Stimulated activated CD4-positive, alpha-beta T cell treated with anti-CD3 and anti-CD28 coated beads, Interleukin-12 subunit alpha, Interleukin-12 subunit beta, amount 100 ng/mL, for 24 hours (primary cell): ENCODE measurements at places on chromosomes 1 and 21.

GRCh38 chr1:63082766-63083165 lies 239.6 kb upstream of the FOXD3 start:
- no peak for DNase-seq

- no peak for DNase-seq
Measured at GRCh38 chr1:55043011-55043410, 3.7 kb downstream of the PCSK9 start.

- DNase-seq = no peak
Measured at GRCh38 chr1:179036844-179037465, 11.3 kb downstream of the FAM20B start.

DNA sequence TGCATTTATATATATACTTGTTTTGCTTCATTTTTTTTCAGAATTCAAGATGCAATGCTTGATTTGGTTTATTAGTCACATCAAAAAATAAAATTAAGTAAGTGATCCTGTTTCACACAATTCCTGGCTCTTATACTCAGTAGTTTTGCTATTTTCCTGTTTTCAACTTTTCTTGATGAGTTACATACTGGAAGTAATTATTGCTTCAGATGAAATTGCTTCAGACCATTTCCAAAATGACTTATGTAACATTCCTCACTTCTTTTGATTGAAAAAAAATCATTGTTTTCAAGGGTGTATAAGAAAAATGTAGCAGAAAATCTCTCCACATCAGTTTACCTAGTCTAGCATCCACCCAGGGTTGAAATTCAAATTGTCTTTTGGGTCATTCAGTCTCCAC lies 65.0 kb downstream of the RGS2 start:
- no peak for DNase-seq

DNA sequence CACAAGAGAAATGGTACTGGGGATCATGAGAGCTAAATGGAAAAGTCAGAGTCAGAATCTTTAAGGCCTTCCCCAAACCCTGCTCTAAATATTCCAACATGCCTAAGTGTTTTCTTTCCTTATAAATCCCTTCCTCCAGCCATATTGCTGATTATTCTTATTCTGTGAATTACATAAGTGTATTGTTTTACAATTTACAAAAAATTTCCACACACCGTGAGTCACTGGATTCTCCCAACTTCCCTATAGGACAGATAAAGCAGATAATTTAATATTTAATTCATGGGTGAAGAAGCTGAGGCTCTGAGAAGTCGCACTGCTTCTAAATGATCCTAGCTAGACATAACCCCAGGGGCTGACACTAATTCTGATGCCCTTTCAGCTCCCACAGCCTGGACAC lies 243.3 kb upstream of the JUN start:
- no peak for DNase-seq

DNA sequence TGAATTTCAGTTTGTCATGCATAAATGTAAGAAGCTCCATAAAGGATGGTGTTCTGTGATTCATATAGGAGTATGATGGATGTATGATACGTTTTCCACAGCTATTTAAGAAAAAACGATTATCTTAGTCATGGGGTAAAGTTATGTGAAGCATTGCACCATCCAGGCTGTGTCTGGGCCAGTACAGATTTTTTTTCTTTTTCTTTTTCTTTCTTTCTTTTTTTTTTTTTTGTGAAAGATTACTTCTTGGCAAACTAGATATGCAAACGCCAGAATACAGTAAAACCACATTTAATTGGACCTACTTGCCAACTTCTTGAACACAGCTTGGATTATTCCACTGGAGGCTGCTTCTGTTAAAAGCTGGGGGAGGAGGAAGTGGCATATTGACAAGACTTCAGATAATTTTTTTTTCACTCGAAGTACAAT lies 14.9 kb downstream of the ZBTB18 start:
- DNase-seq = no peak

- DNase-seq = no peak
Measured at GRCh38 chr1:212647004-212647403, 38.4 kb downstream of the ATF3 start.

- no peak for DNase-seq
Measured at GRCh38 chr1:97943354-97943753, 22.5 kb upstream of the DPYD start.

DNA sequence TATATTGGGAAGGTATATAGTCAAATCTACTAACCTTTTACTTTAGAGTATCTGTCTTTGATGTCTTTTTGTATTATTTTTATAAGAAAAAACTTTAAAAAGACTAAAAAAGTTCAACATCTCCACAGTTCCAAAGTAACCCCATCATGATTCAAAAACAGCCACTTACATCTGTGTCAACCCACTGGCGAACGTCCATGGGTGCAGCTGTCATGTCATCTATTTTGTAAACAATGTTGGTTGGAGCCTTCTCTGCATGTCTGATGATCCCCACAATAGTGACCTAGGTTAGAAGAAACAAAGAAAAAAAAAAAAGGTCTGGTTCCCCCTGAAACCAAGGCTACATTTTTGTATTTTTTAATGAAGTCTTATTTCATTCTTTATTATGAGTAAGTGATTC lies 28.0 kb upstream of the SMPDL3B start:
- no peak for DNase-seq

DNA sequence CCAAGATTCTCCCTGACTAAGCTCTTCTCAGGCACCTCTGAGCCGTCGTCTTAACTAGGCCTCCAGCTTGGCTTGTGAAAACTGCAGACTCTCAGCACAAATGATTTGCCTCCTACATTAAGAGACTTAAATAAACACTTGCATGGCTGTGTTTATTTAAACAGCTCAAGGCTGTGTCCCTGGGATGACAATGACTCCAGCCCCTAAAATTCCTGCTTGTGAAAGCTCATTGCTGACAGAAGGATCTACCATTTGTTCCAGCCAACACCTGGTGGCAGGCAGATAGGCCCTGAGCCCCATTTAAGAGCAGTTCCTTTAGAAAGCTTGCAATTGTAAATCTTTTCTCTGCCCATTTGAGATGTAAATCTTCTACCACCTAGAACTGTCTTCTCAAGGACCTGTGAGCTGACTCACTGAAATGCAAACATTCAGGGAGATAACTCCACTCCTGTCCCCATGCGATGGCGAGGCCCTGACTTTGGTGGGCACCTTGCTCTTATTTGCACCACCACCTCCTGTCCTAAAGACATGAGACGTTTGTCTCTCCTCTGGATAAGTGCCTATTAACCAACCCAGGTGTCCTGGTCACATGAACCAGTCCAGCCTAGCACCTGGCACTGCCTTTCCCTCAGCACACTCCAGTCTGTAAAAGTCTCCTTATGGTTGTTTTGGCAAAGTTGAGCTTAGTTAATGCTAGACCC lies 15.1 kb upstream of the PCP4 start:
- no peak for DNase-seq

GRCh38 chr1:221800831-221801230 lies 58.9 kb upstream of the DUSP10 start:
- DNase-seq = no peak

DNA sequence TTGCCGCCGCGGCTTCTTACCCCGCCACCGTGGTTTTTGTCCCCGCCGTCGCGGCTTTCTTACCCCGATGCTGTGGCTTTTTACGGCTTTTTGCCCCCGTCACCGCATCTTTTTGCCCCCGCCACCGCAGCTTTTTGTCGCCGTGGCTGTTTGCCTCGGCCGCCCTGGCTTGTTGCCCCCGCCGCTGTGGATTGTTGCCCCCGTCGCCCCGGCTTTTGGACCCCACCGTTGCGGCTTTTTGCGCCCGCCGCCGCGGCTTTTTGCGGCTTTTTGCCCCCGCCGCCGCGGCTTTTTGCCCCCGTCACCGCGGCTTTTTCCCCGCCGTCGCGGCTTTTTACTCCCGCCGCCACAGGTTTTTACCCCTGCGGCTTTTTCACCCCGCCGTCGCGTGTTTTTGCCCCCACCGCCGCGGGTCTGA lies 3934.3 kb downstream of the SRGAP2C start:
- DNase-seq = no peak

- no peak for DNase-seq
Measured at GRCh38 chr1:178362747-178363146, 134.0 kb downstream of the CLEC20A start.

DNA sequence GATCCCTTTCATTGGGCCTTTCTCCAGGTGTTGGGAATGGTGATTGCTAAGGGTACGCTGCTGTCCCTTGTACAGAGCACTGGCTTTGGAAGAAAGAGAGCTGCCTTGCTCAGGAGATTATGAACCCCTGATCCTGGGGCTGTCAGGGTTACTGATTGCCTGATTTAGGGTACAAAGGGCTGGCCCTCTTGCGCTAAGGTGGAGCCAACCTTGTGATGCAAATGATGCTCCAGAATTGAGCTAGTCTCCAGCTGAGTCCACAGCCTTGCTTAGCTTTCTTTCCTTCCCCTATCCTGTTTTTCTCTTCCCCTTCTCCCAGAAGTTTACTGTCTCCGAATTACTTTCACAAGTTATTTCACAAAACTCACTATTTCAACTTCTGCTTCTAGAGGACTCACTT lies 334.7 kb downstream of the AMY1C start:
- DNase-seq = no peak

GRCh38 chr1:66444438-66445265 lies 89.3 kb upstream of the SGIP1 start:
- DNase-seq = no peak

GRCh38 chr1:1197551-1198422 lies 8.6 kb downstream of the TNFRSF18 start:
- DNase-seq = no peak

DNA sequence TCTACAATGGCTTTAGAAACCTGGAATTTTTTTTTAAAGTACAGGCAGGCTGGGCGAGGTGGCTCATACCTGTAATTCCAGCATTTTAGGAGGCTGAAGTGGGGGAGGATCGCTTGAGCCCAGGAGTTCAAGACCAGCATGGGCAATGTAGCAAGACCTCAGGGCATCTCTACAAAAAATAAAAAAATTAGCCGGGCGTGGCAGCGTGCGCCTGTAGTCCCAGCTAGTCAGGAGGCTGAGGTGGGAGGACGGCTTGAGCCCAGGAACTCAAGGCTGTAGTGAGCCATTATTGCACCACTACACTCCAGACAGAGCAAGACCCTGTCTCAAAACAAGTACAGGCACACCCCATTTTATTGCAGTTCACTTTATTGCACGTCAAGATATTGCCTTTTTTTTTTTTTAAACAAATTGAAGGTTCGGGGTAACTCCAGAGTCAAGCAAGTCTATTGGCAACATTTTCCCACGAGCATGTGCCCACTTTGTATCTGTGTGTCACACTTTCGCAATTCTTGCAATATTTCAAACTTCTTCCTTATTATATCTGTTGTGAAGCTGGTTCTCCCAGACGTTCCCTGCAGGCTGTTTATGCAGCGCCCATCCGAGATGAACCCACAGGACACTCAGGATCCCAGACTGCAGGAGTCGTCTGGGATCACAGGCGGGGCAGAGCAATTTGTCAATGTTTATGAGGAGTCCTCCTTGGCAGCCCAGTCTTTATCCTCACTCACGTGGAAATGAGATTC lies 4.7 kb downstream of the HES2 start:
- DNase-seq = no peak

- DNase-seq = no peak
Measured at GRCh38 chr1:183987593-183988318, 49.8 kb downstream of the COLGALT2 start.

DNA sequence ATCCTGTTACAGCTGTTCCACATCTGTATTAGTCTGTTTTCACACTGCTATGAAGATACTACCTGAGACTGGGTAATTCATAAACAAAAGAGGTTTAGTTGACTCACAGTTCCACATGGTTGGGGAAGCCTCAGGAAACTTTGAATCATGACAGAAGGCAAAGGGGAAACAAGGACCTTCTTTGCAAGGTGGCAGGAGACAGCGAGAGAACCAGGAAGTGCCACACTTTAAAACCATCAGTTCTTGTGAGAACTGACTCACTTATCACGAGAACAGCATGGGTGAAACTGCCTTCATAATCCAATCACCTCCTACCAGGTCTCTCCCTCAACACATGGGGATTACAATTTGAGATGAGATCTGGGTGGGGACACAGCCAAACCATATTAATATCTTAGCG lies 110.3 kb upstream of the TRABD2B start:
- no peak for DNase-seq

DNA sequence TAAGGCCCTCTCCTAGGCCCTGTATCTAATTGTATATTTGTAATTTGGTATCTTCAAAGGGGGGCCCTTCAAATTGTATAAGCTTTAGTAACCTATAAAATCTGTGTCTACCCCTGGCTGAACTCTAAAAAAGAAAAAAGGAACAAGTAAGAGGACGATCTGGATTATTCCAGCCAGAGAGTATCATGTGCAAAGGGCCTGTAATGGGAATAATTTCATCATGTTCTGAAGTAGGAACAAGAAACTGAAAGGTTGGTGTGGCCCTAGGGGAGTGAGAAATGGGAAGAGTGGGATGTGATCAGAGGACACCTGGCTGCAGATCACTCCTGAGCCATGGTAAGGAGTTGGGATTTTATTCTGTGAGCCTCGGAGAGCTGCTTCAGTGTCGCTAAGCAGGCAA lies 14.7 kb downstream of the PTAFR start:
- DNase-seq = no peak

DNA sequence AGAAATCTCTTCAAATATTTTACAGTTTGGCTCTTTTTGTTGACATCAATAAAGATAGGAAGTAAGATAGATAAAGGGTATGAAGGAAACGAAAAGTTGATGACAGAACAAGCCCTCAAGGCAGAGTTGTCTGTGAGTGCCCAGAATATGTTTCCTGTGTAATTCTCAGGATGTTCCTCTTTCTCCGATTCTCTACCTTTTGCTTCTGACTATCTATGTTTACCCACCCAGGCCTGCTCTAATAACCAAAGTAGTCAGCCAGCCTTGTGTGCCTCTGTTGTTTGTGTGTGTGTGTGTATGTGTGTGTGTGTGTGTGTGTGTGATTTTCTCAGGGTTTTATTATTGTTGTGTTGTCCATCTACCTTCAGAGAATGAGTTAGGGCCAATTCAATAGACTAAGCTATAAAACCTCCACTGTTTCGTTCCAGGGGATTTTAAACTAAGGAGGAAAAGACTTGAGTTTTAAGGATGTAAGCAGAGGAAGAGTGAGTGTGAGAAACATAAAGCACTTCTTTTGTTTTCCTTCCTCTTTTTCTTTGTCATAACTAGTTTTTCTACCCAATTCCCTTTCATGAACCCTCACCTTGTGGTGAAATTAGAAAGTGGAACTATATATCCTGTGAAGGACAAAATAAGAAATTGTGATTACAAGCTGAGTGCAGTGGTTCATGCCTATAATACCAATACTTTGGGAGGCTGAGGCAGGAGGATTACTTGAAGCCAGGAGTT lies 627.4 kb upstream of the NR5A2 start:
- DNase-seq = no peak

DNA sequence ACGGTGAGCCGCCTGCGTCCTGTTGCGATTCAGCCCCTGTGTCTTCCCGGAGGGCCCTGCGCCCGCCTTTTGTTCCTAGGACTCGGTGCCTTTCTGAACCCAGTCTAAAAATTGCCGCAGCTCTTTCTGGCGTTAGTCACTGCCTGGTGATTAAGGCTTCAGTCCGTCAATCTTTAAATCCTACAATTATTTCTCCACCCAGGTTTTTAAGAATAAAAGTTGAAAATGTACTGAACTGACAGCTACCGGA lies 16.2 kb upstream of the PDXK start:
- DNase-seq = no peak
